Heart right ventricle (tissue), 16 donors: ENCODE measurements at places on chromosomes 7 and 10.

GRCh38 chr7:6158424-6159096 lies 113.9 kb downstream of the CYTH3 start:
- H3K27ac ChIP-seq: no peak overlapping the region
- peaks cover 16% of the 10 kb centered on the region for H3K36me3 ChIP-seq
- peaks cover 36% of the 10 kb centered on the region for H3K4me1 ChIP-seq
- no peaks in the 10 kb centered on the region for H3K27me3 ChIP-seq
- H3K4me3 ChIP-seq: no peak overlapping the region

GRCh38 chr7:28903730-28904577 lies 54.2 kb downstream of the TRIL start:
- H3K27me3 ChIP-seq: no peaks in the 10 kb centered on the region
- H3K4me1 ChIP-seq: no peaks in the 10 kb centered on the region
- H3K4me3 ChIP-seq: no peak overlapping the region
- H3K27ac ChIP-seq: no peak overlapping the region
- DNase-seq: no peak

GRCh38 chr10:22477334-22478287 lies 132.3 kb downstream of the SPAG6 start:
- H3K4me1 ChIP-seq: peaks cover 27% of the 10 kb centered on the region
- no peaks in the 10 kb centered on the region for H3K36me3 ChIP-seq
- H3K27ac ChIP-seq: no peak overlapping the region
- H3K27me3 ChIP-seq: peaks cover 56% of the 10 kb centered on the region
- no peak overlapping the region for H3K4me3 ChIP-seq

DNA sequence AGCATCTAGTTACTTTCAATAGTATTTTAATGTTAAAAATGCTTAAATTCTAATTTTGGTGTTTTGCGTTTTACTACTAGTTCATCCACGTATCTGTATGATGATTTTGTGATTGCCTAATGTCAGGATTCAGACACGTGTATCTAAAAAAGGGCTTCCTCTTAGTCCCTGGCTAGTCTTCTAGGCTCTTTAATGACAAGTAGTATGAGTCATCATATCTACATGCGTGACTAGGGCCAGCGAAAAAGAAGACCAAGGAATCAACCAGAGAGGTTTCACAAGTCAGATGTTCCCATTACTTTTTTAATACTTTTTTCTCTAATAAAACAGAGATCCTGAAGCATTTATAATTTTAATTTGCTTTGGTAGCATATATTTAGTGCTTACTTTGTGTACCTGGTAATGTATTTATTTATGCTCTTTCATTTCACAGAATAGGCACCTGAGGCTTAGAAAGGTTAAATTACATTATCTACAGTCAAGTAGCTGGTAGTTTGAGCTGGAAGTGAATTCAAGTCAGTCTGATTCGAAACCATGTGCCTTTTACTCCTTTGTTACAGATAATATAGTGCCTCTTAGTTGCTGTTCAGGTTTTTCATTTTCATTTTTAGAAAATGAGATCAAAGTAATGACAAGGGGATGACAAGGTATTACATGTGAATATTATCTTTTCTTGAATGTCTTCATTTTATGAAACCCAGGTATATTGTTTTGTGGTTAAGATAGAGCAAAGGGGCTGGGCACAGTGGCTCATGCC lies 140.3 kb downstream of the FOXP2 start:
- DNase-seq: no peak
- H3K36me3 ChIP-seq: no peaks in the 10 kb centered on the region
- H3K4me3 ChIP-seq: no peak overlapping the region
- no peaks in the 10 kb centered on the region for H3K4me1 ChIP-seq
- no peak overlapping the region for H3K27ac ChIP-seq

GRCh38 chr7:56092789-56093531 lies at the start of gene PHKG1:
Gene PHKG1, minus strand, starts transcription at chr7:56092952. Its CDS starts 4,011 bp downstream, at chr7:56088941.
- peaks cover under 1% of the 10 kb centered on the region for H3K36me3 ChIP-seq
- H3K27me3 ChIP-seq: no peaks in the 10 kb centered on the region
- DNase-seq: peak; percentile 89

DNA sequence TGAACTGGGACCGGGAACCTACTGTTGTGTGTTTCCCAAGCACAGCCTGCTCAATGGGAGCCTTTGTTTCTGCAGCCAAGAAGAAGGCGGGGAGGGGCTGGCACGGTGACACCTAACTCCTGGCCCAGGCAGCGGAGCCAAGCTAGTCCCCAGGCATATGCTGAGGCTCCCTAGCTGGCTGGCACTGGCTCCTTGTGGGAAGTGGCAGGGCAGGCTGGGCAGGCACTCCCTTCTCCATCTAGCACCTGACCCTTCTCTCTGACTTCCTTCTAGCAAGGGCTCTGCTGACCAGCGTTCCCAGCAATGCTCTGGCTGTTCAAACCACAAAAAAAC lies 325.0 kb downstream of the PLXNA4 start:
- peak; percentile 63 for DNase-seq
- no peaks in the 10 kb centered on the region for H3K27me3 ChIP-seq
- H3K4me3 ChIP-seq: no peak overlapping the region
- no peak overlapping the region for H3K27ac ChIP-seq
- H3K36me3 ChIP-seq: no peaks in the 10 kb centered on the region
- H3K4me1 ChIP-seq: peaks cover 3% of the 10 kb centered on the region

GRCh38 chr7:49670991-49671390 lies 102.4 kb upstream of the VWC2 start:
- H3K4me3 ChIP-seq: no peak overlapping the region
- H3K27ac ChIP-seq: no peak overlapping the region
- no peaks in the 10 kb centered on the region for H3K4me1 ChIP-seq
- DNase-seq: no peak
- H3K27me3 ChIP-seq: no peaks in the 10 kb centered on the region

- no peaks in the 10 kb centered on the region for H3K36me3 ChIP-seq
- H3K27me3 ChIP-seq: peaks cover 14% of the 10 kb centered on the region
- no peaks in the 10 kb centered on the region for H3K4me1 ChIP-seq
- no peak for DNase-seq
- H3K27ac ChIP-seq: no peak overlapping the region
These were observed 29.4 kb downstream of the CFAP46 start for GRCh38 chr10:132912713-132913558.

DNA sequence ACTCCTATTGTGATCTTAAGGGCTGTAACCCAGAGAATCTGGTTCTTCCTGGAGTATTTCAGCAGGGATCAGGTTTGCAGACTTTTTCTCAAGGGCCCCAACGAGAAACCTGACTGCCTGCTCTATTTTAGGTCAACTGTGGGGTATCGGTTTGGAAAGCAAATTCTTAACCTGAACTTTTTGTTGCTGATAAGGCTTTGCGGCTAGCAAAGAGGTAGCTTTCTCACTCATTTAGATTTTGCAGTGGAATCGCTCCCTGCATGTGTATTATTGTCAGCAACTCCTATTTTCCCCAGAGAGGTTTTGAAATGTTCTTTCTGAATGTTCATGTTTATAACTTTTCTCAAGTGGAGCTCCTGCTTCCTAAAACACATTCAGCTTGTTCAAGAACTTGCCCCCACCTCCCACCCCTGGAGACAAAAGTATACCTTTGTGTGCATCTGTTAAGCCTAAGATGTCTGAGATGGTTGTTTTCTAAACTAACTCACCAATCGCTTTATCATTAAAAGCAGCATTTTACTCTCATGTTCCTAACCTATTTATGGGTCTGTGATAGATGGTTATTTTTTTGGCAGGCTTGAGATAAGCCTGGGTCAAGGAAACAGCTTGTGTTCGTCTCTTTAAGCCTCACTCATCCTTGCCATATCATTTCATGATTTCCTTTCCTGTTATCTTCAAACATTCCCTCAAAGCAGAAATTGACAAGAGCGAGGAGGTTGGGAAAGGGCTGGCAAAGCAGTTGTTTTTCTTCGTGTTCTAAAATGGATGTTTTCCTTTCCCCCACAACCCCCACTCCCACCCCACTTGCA lies 129.8 kb downstream of the BAMBI start:
- H3K4me3 ChIP-seq: no peak overlapping the region
- no peaks in the 10 kb centered on the region for H3K27me3 ChIP-seq
- no peak for DNase-seq
- H3K4me1 ChIP-seq: peaks cover 4% of the 10 kb centered on the region

DNA sequence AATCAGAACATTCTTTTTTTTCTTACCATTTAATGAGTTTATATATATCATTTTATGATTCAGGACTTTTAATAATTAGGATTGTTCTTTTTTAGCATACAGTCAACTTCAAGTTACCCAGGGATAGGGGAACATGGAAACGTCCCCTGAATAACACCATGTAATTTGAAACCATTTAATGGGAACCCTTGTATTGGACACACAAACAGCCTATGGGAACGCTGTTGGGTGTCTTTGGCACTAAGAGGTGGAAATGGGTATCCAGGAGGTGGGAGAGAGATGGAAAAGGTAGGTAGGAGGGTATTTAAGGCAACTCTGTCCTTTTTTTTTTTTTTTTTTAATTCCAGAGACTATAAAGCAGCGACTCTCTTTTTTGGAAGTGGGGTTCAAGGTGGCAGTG lies 2.6 kb downstream of the LUC7L2 start:
- DNase-seq: no peak
- no peak overlapping the region for H3K4me3 ChIP-seq
- H3K36me3 ChIP-seq: peaks cover 40% of the 10 kb centered on the region
- no peaks in the 10 kb centered on the region for H3K27me3 ChIP-seq
- no peak overlapping the region for H3K27ac ChIP-seq
- peaks cover 50% of the 10 kb centered on the region for H3K4me1 ChIP-seq

DNA sequence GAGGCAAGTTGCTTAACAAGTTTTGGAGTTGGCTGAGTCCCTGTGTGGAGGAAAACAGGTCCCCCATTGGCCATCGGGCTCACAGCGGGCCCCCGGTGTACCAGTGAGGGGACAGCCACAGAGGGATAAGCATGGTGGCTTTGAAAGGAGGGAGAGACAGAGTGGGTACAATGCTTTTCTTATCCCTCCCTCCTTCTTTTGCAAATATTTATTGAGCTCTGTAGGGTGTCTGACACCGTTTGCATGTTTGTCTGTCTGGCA lies 2.8 kb downstream of the HTRA1 start:
- DNase-seq: no peak
- no peaks in the 10 kb centered on the region for H3K36me3 ChIP-seq
- no peaks in the 10 kb centered on the region for H3K27me3 ChIP-seq
- no peak overlapping the region for H3K27ac ChIP-seq
- no peak overlapping the region for H3K4me3 ChIP-seq
- peaks cover 53% of the 10 kb centered on the region for H3K4me1 ChIP-seq

DNA sequence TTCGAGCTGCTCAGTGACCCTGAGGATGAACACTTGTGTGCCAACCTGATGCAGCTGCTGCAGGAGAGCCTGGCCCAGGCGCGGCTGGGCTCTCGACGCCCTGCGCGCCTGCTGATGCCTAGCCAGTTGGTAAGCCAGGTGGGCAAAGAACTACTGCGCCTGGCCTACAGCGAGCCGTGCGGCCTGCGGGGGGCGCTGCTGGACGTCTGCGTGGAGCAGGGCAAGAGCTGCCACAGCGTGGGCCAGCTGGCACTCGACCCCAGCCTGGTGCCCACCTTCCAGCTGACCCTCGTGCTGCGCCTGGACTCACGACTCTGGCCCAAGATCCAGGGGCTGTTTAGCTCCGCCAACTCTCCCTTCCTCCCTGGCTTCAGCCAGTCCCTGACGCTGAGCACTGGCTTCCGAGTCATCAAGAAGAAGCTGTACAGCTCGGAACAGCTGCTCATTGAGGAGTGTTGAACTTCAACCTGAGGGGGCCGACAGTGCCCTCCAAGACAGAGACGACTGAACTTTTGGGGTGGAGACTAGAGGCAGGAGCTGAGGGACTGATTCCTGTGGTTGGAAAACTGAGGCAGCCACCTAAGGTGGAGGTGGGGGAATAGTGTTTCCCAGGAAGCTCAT lies 1.1 kb downstream of the DDIT4 start:
- peaks cover 13% of the 10 kb centered on the region for H3K36me3 ChIP-seq
- H3K4me3 ChIP-seq: peak overlapping the region; percentile 84
- H3K27ac ChIP-seq: peak overlapping the region; percentile 93
- no peaks in the 10 kb centered on the region for H3K27me3 ChIP-seq

DNA sequence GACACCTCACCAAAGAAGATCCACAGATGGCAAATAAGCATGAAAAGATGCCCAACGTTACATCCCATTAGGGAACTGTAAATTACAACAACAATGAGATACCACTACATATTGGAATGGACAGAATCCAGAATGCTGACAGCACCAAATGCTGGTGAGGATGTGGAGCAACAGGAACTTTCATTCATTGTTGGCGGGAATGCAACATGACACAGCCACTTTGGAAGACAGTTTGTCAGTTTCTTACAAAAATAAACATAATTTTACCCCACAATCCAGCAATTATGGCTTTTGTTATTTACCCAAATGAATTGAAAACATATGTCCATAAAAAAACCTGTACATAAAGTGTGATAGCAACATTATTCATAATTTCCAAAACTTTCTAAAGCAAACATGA lies 176.8 kb downstream of the C7orf25 start:
- H3K27ac ChIP-seq: no peak overlapping the region
- DNase-seq: no peak
- no peak overlapping the region for H3K4me3 ChIP-seq
- H3K4me1 ChIP-seq: peaks cover 3% of the 10 kb centered on the region

- H3K36me3 ChIP-seq: no peaks in the 10 kb centered on the region
- no peak for DNase-seq
- no peak overlapping the region for H3K4me3 ChIP-seq
- no peaks in the 10 kb centered on the region for H3K4me1 ChIP-seq
- H3K27ac ChIP-seq: no peak overlapping the region
- no peaks in the 10 kb centered on the region for H3K27me3 ChIP-seq
These were observed 767.7 kb downstream of the TYW1 start for GRCh38 chr7:67764289-67764688.

- H3K36me3 ChIP-seq: peaks cover 8% of the 10 kb centered on the region
- no peak for DNase-seq
- H3K4me3 ChIP-seq: no peak overlapping the region
- no peaks in the 10 kb centered on the region for H3K27me3 ChIP-seq
- no peaks in the 10 kb centered on the region for H3K4me1 ChIP-seq
These were observed 45.2 kb downstream of the AHCYL2 start for GRCh38 chr7:129270077-129270476.

DNA sequence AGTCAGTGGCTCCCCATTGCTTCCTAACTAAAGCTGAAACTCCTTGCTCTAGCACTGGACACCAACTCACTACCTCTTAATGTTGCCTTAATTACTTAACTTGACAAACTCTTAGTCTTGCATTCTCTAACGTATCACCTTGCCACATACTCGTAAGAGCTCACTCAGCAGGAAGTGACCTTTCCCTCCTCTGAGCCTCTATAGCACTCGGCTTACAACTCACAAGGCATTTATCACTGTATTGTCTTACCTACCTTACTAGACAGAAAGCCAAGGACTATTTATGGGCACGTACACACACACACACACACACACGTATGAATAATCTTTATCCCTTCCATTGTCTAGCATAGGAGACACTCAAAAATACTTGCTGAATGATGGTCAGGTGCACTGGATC lies 21.2 kb downstream of the CEP41 start:
- H3K4me3 ChIP-seq: no peak overlapping the region
- no peaks in the 10 kb centered on the region for H3K27me3 ChIP-seq
- no peaks in the 10 kb centered on the region for H3K36me3 ChIP-seq
- H3K4me1 ChIP-seq: no peaks in the 10 kb centered on the region
- no peak for DNase-seq

DNA sequence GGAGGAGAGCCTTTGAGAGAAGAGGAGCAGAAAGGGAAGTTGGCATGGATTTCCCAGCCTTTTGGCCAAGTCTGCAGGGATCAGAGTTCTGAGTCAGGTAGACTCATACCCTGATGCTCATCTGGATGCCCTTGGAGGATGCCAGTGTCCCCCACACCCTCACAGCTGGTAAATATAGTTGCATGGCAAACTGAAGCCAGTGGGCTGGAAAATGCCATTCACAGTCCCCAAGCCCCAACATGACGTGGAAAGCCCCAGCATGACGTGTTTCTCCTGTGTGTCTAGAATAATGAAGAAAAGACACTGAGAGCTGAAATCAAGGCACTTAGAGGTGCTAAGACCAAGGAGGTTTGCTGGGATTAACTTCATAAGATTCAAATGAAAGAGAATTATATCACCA lies 24.8 kb upstream of the APBB1IP start:
- no peaks in the 10 kb centered on the region for H3K36me3 ChIP-seq
- H3K4me3 ChIP-seq: no peak overlapping the region
- no peak for DNase-seq
- no peaks in the 10 kb centered on the region for H3K4me1 ChIP-seq
- H3K27ac ChIP-seq: no peak overlapping the region
